CD4-positive, alpha-beta T cell treated with Interferon gamma for 1 hour (primary cell): ENCODE measurements at places on chromosomes 1 and 21.

GRCh38 chr1:48916130-48917069 lies 139.7 kb upstream of the BEND5 start:
- DNase-seq = no peak

GRCh38 chr1:116878804-116879477 lies 30.8 kb upstream of the PTGFRN start:
- no peak for DNase-seq

- no peak for DNase-seq
Measured at GRCh38 chr1:39105841-39106765, 80.0 kb downstream of the NDUFS5 start.

- DNase-seq = peak; percentile 57
Measured at GRCh38 chr1:44036409-44037139, 5.3 kb upstream of the SLC6A9 start.

DNA sequence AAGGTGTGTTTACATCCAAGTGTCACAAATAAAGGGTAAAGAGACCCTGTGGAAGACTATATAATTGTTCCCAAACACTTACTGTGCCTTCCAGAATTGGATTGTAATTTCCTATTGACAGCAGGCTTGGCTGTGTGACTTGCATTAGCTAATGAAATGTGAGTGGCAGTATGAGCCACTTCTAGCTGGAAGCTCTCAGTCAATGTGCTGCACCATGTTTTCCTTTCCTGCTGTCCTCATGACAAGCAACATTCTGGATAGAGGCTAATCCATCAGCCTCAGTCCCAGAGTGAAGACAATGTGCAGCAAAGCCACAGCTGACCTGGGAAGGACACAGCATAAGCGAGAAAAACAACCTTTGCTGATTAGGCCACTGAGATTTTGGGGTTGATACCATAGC lies 5.9 kb upstream of the FOXJ3 start:
- DNase-seq = no peak
